Colonic mucosa (tissue), 4 donors: ENCODE measurements at places on chromosomes 4 and X. TPM values are rescaled to one million over a fixed set of nuclear protein-coding genes. Genes with fewer than 3 reads are reported as not detected.
A peak's percentile ranks its signal among the peaks of the same experiment; 100 is the strongest.

Gene ATOH1
- total RNA-seq = 34.4 TPM

Gene PCDH10
- total RNA-seq = 0.37 TPM

Gene MAGEE2
- 0.10 TPM for total RNA-seq

GRCh38 chr4:121233982-121234381 lies 69.9 kb upstream of the TNIP3 start:
- DNase-seq = no peak

DNA sequence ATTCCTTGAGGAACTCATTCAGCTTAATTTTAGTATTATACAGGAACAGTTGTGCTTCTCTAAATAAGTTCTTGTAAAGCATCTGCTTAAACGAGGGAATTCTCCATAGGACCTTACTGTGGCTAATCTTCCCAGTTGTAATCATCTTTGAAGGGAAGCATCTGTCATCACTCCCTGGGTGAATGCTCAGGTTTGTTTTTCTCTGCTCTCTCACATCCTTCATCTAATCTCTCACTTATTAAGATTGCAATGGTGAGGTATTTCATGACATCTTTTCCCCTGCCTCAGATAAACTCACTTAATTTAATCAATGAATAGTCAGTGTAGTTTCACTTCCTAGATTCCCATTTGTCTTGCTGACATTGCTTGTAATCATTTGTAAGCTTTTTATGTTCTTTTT lies 121.8 kb upstream of the ADAMTS3 start:
- no peak for DNase-seq

- DNase-seq = peak; percentile 38
Measured at GRCh38 chrX:139831675-139832456, 101.0 kb downstream of the ATP11C start.

GRCh38 chr4:26330946-26331345 lies 10.1 kb downstream of the RBPJ start:
- no peak for DNase-seq

DNA sequence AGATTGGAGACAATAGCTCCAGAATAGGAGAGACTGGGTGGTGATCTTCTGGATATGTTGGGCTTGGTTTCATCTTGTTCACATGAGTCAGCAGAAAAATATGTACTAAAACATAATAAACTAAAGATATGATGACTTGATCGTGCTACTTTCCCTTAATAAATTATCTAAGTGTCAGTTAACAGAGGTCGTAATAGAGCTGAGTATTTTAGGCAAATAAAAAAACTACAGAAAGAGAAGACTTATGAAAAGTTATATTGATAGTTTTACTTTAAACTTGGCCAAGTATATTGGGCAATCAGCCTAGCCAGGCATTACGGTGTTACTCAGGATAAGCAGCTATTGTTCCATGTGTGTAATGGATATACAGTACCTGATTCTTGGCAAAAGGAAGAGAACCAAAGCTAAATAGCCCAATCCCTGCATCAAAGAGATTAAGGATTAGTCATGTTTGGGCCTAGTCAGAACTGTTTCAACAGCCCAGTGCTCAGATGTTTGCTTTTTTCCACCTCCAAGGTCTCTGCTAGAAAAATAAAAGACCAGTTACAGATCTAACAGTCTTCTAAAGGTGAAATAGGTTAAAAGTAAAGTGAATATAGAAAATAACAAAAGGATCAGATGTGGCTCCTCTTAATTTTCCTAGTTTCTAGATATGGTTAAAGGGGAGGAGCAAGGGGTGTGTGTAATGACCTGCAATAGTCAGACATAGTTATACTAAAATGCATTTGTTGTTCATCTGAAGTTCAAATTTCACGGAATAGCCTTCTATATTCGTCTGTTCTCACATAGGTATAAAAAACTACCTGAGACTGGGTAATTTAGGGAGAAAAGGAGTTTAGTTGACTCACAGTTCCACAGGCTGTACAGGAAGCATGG lies 262.6 kb downstream of the ADGRL3 start:
- no peak for DNase-seq

GRCh38 chr4:519885-520682 lies 21.1 kb downstream of the PIGG start:
- no peak for DNase-seq

- no peak for DNase-seq
Measured at GRCh38 chr4:41432881-41433280, 105.1 kb upstream of the LIMCH1 start.

- no peak for DNase-seq
Measured at GRCh38 chr4:134632056-134632455, 430.5 kb upstream of the PABPC4L start.

DNA sequence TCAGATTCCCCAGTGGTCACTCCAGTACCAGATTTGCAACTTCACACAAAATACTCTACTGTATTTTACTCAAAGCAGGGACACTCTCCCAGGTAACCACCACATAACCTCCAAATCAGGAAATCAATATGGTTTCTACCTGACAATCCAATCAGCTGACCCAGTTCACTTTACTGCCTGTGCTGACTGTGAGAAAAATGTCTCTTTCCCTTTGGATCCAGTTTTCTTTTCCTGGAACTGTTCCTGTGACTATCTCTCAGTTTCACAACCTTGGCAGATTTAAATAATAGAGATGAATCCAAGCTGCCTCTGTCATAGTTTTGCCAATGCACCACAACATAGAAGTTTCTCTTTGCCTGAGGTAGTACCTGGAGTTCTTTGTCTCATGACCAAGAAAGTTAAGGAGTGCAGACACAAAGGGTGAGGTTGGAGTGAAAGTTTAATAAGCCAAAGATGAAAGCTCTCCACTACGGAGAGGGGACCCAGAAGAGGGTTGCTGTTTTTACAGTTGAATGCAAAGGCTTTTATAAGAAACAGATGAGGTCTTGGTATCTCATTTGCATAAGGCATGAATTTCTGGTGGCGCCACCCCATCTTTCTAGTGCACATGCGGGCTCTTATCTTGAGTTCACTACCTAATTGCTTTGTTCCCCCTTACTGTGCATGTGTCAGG lies 29.7 kb upstream of the IL9R start:
- DNase-seq = no peak

GRCh38 chrX:10660171-10660570 lies 39.8 kb upstream of the MID1 start:
- no peak for DNase-seq

- no peak for DNase-seq
Measured at GRCh38 chr4:140096483-140096861, 57.5 kb downstream of the MAML3 start.

- no peak for DNase-seq
Measured at GRCh38 chr4:113114884-113115283, 65.4 kb downstream of the ANK2 start.

DNA sequence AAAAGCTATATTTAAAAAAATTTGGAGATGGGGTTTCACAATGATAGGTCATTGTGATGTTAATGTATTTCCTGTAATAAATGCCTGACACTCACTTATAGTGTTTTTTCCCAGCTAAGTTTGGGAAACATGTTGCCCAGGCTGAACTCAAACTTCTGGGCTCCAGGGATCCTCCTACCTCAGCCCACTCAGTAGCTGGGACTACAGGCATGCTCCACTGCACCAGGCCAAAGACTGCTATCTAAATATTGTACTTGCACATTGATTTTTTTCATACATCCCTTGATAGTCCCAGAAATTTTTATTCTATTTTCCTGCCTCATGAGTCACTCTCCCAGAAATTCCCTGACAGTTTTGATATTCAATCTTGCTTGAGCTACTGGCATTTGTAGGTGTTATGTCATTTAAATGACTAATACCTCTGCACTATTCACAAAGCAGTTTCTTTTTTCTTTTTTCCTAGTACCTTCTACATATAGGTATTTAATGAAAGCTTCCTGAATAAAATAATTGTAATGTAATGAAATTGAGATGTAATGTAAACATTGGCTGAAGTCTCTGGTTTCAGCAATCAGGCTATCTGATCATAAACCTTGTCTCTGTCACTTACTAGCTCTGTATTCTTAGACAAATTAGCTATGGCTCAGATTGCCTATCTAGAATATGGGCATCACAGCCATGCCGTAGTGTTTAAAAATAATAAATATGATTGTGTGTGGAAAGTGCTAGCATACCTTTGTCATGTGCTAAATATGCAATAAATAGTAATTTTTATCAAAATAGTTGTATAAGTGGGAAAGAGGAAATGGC lies 1973.0 kb upstream of the AGA start:
- DNase-seq = no peak

GRCh38 chr4:19534159-19534558 lies 717.5 kb upstream of the SLIT2 start:
- DNase-seq = no peak

GRCh38 chr4:1763070-1763549 lies 30.0 kb upstream of the FGFR3 start:
- no peak for DNase-seq

GRCh38 chr4:161148051-161148450 lies 1015.7 kb downstream of the FSTL5 start:
- no peak for DNase-seq
